ENCODE measurements at places on chromosomes 4 and X.

GRCh38 chrX:23389196-23389792, 54.6 kb downstream of the PTCHD1 start:
- DNase-seq, result no peak

DNA sequence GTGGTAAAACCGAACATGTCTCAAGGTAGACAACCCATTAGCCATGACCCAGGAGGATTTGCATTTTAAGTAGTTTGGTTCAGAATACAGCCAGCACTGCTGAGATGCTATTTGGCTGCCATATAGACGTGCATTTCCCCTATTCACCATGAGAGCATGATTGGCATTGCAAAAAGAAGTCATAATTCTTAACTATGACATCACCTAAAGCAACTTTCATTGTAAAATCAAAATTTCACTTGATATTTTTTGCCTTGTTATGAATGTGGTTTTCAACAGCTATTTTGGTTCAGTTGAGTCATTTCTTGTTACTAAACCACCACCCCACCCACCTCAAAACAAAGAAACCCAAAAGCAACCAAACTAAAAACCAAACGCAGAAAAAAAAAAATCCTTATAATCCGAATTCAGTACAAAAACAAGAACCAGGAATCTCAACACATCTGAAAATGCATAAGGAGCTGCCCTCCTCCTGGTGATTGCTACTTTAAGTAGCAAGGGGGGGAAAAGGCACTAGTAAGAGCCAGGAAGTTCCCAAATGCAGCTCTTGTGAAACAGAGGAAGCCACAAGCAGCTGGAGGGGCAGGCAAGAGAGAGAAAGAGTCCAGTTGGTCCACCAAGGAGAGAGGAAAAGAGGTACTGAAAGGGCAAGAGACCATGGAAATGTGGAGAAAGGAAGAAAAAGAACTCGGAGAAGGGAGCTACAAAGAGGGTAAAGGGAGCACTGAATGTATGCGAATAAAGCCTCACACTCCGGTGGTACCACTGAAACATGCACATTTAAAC, 3.1 kb downstream of the SLITRK4 start:
- no peak for DNase-seq

DNA sequence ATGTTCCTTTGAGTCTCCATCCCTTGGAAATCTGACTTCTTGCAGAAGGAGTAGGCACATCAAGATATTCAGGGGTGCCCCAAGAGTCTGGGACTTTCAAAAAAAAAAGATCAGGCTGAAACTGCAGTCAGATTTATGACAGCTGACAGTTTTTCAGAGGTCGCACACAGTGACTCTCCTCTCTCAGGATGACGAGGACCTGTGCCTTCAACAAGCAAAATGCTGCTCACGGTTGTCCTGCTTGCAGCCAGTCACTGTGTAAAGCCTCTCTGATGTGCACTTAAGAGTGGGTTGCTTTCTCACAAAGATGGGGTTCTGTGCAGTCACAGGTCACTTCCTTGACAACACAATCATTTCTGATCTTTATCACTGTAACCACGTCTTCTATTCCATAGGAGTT, 178.2 kb downstream of the PTTG2 start:
- no peak for DNase-seq

DNA sequence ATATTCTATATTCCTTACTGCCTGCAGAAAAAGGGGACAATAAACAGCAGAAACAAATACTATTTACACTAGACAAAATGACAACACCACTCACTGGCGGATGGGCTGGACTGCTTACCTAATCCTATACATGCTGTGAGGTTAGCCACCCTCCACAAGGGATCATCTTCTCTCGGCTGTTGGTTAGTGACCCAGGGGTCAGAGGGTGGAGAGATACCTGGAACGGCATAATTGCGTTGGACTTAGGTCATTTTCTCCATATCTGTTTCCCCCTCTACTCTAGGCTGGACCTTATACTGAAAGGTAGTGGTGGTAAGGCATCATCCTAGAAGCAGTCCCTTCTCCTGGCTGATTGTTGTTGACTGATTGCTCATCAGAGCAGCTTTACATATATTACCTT, 286.8 kb upstream of the UGT8 start:
- DNase-seq, result no peak

GRCh38 chr4:80279751-80280150, 13.3 kb downstream of the FGF5 start:
- no peak for DNase-seq

- no peak for DNase-seq
These were observed 580.8 kb upstream of the AMOT start for GRCh38 chrX:113421432-113421831.

DNA sequence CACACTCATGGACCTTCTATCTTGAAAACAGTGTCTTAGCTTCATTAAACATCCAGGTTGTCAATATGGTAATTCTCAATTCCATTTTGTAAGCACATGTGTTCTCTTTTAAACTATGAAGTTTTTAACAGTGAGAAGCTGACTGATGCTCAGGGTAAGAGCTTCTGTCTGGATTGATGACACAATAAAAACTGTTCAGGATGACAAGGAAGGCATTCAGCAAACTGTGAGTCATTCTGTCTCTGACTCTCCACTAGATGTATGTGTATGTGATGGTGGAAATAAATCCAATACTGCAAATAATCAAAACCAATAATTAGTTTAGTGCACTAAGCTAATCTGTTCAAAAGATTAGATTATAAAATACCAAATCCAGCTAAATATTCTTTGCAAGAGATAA, 115.3 kb upstream of the ARX start:
- no peak for DNase-seq

- no peak for DNase-seq
These were observed 186.8 kb downstream of the FAT4 start for GRCh38 chr4:125501568-125501967.

DNA sequence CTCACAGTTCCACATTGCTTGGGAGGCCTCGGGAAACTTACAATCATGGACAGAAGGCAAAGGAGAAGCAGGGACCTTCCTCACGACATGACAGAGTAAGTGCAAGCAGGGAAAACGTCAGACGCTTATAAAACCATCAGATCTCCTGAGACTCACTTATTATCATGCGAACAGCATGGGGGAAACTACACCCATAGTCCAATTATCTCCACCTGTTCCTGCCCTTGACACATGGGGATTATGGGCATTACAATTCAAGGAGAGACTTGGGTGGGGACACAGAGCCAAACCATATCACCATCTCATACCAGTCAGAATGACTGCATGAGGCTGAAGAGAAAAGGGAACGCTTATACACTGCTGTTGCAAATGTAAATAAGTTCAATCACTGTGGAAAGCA, 1066.9 kb upstream of the PCDH7 start:
- no peak for DNase-seq

GRCh38 chr4:153114771-153115321, 89.4 kb upstream of the TRIM2 start:
- DNase-seq, result peak; percentile 51

- no peak for DNase-seq
These were observed 2229.4 kb upstream of the AGA start for GRCh38 chr4:179671609-179672008.

DNA sequence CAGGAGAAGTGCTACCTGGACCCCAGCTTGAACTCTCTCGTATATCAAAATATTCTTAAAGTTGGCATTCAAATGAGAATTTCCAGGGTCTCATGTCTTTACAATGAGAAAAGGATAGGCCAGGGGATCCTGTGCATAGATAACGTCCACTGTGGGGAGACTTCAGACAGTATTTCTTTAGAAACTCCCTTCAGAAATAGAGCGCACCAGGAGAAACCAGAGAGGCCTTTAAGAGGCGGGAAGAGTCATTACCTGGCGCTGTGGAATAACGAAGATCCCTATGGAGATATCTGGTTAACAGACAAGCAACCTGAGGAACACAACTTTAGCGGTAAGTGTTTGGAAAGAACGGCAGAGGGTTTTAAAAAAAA, 600 bp downstream of the RADX start:
- DNase-seq, result no peak

- DNase-seq, result no peak
These were observed 22.6 kb downstream of the RELL1 start for GRCh38 chr4:37663552-37663951.

- DNase-seq, result no peak
These were observed 927.8 kb downstream of the STPG2 start for GRCh38 chr4:97215409-97215941.

GRCh38 chr4:78552389-78553042, 946 bp downstream of the ANXA3 start:
- no peak for DNase-seq

GRCh38 chr4:110296892-110297291, 98.5 kb upstream of the ELOVL6 start:
- DNase-seq, result no peak

GRCh38 chr4:166075599-166075998, 202.6 kb downstream of the TLL1 start:
- DNase-seq, result no peak

GRCh38 chrX:23901060-23901459, 6.7 kb downstream of the APOO start:
- no peak for DNase-seq

- DNase-seq, result peak; percentile 7
These were observed 134.3 kb downstream of the AMELX start for GRCh38 chrX:11427453-11428071.

- DNase-seq, result no peak
These were observed 609.5 kb upstream of the PRKX start for GRCh38 chrX:4322916-4323315.

GRCh38 chr4:29066861-29067260, 1653.3 kb upstream of the PCDH7 start:
- DNase-seq, result no peak

GRCh38 chr4:20617678-20618396, 82.4 kb upstream of the PACRGL start:
- no peak for DNase-seq

DNA sequence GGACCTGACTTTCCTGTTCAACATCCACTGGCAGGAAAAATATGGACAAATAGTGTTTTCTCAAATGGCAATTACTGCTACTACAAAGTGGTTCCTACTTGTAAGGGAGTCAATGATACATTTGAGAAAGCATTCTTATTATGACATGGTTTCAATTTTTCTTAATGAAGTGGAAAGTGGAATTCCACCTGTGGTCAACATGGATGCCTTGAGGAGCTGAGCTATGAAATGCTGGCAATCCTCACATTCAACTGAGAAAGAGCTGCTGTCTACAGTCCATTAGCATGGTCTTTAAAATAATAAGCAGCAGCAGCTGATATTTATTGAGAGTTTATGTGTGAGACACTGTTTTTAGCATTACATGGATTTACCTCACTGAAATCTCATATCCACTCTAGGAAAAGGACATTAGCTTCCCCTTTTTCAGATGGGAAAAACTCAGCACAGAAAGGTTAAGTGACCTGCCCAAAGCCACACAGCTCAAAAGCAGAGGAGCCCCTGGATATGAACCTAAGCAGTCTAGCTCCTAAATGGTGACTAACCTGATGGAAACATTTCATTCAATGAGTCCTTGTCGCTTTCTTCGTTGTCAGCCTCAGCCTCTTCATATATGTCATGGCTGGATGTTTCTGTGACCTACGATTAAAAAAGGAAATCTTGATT, 29.2 kb downstream of the MAP7D3 start:
- no peak for DNase-seq

DNA sequence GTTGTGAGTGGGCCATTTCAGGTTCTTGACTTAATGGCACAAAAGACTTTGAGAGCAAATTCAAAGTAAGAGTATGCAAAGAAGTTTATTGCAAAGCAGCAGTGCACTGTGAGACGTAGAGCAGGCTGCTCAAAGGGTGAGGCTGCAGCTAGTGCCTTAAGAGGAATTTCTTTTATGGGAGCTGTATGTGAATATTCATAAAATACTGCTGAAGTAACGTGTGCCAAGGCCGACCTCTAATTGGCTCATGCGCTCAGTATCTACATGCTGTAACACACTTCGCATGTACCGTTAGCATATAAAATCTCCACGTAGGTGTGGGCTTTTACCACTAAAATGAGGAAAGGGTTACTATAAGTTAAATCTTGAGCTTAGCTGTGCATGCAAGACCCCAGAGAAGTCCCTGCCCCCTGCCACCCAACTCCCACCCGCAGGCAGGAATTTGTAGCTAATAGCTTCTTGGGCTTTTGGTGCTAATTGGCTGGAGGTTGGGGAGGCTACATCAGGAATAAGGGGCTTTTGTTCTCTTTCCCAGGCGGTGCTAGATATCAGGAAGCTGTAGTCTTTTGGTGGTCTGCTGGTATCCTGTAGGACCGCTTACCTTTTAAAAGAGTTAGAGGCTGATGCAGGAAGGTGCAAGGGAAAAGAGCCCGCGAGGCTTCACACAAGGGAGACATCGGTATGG, 47.6 kb downstream of the FSTL5 start:
- no peak for DNase-seq

DNA sequence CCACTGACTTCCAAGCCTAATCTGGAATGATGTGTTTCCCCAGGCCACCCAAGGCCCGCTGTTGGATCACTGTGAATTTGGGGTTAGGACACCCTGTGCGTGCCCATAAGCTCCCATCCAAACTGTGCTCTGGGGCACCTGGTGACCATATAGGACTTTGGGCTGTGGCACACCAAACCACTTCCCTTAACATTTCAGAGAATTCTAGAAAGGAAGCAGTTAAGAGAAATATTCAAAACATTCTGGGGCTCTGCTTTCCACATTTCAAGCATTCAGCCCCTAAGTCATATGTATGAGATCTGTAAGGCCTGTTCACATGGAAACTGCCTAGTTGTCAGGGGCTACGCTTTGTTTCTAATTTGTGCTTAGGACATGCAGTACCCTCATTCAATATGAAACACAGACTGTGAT, 14.4 kb downstream of the VGLL1 start:
- DNase-seq, result no peak

All from stimulated activated CD4-positive, alpha-beta T cell treated with anti-CD3 and anti-CD28 coated beads, Interleukin-2, amount 100 ng/mL, for 24 hours (primary cell).